ENCODE measurements at places on chromosomes 4 and X.

DNA sequence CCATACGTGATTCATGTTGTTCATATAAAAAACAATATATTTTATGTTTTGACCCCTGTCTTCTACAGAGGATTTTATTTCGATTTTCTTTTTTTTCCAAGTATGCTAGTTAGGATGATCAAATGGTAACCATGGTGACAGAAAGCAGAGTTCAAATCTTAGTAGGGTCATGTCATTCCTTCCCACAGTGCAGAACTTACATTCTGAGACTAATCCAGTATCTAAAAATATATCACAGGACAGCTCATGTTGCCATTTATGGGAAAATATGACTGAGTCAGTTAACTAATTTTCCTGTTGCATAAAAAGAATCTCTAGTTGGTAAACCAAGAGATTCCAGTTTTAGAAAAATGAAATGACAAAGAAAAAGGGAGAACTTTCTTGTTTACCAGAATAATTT is 209.5 kb downstream of the PARM1 start:
- DNase-seq: no peak

- DNase-seq: no peak
Observed at GRCh38 chr4:37434469-37434868, 189.9 kb downstream of the NWD2 start.

DNA sequence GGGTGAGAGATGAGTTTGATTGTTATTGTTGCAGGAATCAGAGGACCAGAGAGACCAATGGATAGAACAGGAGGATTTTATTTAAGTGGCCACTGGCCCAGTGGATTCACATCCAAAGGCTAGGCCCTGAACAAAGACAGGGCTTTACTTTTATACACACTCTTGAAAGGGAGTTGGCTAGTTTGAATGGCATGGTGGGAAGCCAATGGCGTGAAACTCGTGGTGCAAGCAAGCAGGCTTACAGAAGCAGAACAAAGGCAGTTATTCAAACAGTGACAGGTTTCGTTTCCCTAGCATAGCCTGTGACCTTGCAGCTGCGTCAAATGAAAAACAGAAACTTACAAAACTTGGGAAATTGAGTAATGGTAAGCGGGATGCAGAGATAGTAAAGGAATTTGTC is 110.2 kb upstream of the PRDX4 start:
- no peak for DNase-seq

DNA sequence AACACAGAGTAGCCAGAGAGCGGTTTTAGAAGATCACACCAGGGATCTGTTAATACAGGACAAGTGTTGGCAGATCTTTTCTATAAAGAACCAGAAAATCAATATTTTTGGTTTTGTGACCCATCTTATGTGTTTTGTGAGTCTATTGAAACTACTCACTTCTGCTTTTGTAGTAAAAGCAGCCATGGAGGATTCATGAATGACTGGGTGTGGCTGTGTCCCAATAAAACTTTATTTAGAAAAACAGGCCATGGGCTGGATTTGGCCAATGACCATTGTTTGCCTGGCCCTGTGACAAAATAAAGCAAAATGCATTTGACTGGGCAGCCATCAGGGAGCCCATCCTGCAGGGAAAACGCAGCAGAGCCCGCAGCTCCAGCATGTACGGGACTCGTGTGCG is 99.9 kb upstream of the ADRA2C start:
- DNase-seq: no peak

GRCh38 chrX:49312176-49312575 is 8.7 kb downstream of the GAGE10 start:
- no peak for DNase-seq

- no peak for DNase-seq
Observed at GRCh38 chrX:154991039-154991438, 31.5 kb downstream of the F8 start.

DNA sequence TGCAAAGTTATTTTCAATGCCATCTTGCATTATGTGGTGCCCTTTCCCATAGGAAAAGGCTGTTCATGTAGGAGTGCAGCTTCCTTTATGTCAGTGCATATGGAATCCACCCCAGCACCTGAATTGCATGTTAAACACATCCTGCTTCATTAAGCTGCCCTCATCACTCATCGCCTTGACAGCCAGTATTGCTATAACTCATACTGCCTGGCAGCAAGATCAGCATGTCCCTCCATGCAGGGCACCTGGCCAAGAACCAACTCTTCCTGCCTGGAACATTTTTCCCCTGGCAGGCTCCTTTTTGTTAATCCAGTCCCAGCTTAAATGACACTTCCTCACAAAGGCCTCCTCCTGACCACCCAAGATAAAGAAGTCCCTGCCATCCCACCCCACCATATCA is 23.5 kb upstream of the CA5B start:
- no peak for DNase-seq

GRCh38 chr4:7418131-7418943 is 16.4 kb downstream of the PSAPL1 start:
- no peak for DNase-seq

GRCh38 chr4:15771216-15772058 is 6.7 kb upstream of the CD38 start:
- no peak for DNase-seq

DNA sequence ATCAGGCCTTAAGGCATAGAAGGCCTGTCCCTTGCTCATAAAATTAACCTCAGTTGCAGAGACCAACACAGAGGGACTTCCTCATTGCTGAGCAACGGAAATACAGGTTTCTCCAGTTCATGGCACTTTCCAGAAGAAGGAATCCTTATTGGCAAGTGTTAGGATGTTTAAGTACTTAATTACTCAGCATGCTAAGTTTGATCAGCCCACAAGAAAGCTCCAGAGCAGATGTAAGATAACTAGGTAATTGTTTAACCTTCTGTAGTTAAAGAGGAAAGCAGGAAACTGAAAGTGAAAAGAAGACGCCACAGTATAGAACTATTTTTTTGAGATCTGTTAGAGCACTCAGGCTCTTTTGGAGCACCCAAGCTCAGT is 33.5 kb downstream of the SMS start:
- DNase-seq: no peak

GRCh38 chr4:59179372-59179771 is 2020.8 kb upstream of the ADGRL3 start:
- DNase-seq: no peak

DNA sequence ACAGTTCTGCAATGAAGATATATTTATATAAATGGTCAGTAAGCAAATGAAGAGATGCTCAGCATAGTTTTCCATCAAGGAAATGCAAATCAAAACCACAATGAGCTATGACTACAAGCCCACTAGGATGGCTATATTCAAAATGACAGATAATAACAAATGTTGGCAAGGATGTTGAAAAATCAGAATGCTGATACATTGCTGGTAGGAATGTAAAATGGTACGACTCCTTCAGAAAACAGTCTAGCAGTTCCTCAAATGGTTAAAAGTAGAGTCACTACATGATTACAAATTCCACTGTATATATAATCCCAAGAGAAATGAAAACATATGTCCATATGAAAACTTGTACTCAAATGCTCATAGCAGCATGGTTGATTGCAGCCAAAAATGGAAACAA is 425.0 kb upstream of the ATOH1 start:
- no peak for DNase-seq

- no peak for DNase-seq
Observed at GRCh38 chr4:58042176-58042575, 932.0 kb upstream of the IGFBP7 start.

Measured in NCI-H1694 treated with DMSO at 0.1 percent for 48 hours (cell line).